H9 (cell line): ENCODE measurements at places on chromosomes 4 and X.

GRCh38 chrX:115023811-115024210 is 6.4 kb upstream of the IL13RA2 start:
- no peak overlapping the region for H3K27ac ChIP-seq
- no peaks in the 10 kb centered on the region for H3K4me1 ChIP-seq
- no peaks in the 10 kb centered on the region for H3K27me3 ChIP-seq
- no peak for DNase-seq
- no peaks in the 10 kb centered on the region for H3K36me3 ChIP-seq
- H3K4me3 ChIP-seq: no peak overlapping the region

- no peak overlapping the region for H3K4me3 ChIP-seq
- no peak for DNase-seq
- H3K36me3 ChIP-seq: no peaks in the 10 kb centered on the region
- peaks cover 10% of the 10 kb centered on the region; the same call in 1 of the 2 replicates for H3K4me1 ChIP-seq
These were observed 106.2 kb upstream of the MAML3 start for GRCh38 chr4:140260227-140260626.

- H3K27me3 ChIP-seq: no peaks in the 10 kb centered on the region
- DNase-seq: no peak
- H3K4me1 ChIP-seq: peaks cover 13% of the 10 kb centered on the region; the same call in 1 of the 2 replicates
- peak overlapping the region; percentile 29 for H3K27ac ChIP-seq
These were observed 115.9 kb upstream of the PDLIM3 start for GRCh38 chr4:185651137-185651677.

DNA sequence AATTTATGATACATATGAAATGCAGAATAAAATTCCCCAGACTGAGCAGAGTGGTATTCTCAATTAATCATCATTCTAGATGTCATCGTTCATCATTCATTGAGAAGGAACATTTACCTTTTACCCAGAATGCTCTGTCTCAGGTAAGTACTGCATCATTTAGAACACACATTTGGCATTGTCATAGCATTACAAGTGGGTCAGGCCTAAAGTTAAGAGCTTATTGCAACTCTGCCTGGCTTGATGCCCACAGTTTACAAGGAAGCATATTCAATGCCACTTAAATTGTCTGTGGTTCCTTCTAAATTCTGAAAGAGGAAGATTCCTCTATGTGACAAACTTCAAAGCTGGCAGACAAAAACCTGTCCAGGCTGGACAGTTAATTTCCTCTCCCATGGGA is 87.3 kb downstream of the CAMK2D start:
- no peak overlapping the region for H3K27ac ChIP-seq
- H3K27me3 ChIP-seq: no peaks in the 10 kb centered on the region
- H3K36me3 ChIP-seq: no peaks in the 10 kb centered on the region

GRCh38 chrX:45515262-45516215 is 314.9 kb upstream of the DIPK2B start:
- peaks cover 2% of the 10 kb centered on the region; the same call in 1 of the 2 replicates for H3K4me1 ChIP-seq
- no peaks in the 10 kb centered on the region for H3K27me3 ChIP-seq
- H3K27ac ChIP-seq: no peak overlapping the region

DNA sequence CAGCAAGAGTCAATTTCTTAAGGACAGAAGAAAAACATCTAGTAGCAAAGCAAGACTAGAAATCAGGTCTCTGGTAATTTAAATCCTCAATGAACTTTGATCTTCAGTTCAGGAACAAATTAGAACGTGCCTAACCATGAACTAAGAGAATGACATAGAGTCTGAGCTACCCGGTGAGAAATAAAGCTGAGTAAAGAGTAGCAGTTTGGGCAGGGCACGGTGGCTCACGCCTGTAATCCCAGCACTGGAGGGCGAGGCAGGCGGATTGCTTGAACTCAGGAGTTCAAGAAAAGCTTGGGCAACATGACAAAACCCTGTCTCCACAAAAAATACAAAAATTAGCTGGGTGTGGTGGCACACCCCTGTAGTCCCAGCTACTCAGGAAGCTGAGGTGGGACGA is 37.7 kb downstream of the ACE2 start:
- H3K4me3 ChIP-seq: no peak overlapping the region
- DNase-seq: no peak
- no peaks in the 10 kb centered on the region for H3K27me3 ChIP-seq
- no peaks in the 10 kb centered on the region for H3K36me3 ChIP-seq
- no peaks in the 10 kb centered on the region for H3K4me1 ChIP-seq

DNA sequence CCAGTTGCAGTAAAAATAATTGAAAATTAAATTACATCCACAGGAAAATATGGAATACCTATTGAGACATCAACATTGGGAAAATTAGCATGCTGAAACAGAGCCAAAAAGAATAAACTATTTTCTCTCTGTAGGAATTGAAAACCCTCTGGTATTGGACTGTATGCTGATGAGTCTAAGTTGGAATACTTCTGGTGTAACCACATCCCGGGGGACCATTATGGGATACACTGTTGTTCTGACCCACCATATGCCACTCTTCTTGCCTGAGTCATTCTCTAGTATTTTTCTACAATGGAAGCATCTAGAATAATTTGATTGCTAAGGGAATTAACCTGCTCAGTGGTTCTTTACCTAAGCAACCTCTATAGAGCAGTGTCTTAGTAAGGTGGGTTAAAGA is 640.7 kb upstream of the AGA start:
- no peak overlapping the region for H3K4me3 ChIP-seq
- peaks cover 2% of the 10 kb centered on the region for H3K36me3 ChIP-seq
- H3K4me1 ChIP-seq: no peaks in the 10 kb centered on the region
